T-helper 22 cell (primary cell): ENCODE measurements at places on chromosomes 2 and 18.

- DNase-seq: no peak
Observed at GRCh38 chr2:201965550-201965949, 68.1 kb upstream of the FZD7 start.

GRCh38 chr2:141199711-141200110 is 931.1 kb downstream of the LRP1B start:
- DNase-seq: no peak

GRCh38 chr18:59661891-59662701 is 35.1 kb downstream of the CCBE1 start:
- no peak for DNase-seq

DNA sequence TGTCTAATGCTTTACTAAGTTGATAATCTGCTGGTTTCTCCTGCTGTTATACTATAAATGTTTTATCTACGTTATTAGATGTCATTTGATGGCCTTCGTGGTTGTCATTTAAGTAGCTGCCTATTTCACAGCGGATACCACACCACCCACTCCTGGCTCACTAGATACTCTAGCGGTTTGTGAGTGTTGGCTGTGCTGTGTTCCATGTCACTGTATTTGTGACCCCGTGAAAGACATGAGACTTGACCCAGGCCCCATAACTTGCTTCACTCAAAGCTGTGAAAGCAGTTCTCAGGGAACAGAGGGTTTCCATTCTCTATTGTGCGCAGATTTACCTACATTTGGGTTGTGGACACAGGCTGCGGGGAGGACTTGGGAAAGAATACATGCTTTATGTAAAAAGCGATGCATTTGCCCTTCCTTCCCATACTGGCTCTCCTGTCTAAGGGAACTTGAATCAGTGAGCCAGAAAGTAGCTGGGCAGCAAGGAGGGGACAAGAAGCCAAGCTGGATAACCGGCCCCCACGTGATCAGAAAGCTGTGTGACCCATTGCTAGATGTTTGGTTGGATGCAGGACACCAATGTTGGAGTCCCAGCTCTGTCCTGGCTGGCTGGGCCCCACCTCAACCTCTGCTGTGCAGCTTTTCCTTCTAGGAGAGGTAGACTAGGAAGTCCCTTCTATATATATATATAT is 52.2 kb downstream of the PLB1 start:
- DNase-seq: no peak

DNA sequence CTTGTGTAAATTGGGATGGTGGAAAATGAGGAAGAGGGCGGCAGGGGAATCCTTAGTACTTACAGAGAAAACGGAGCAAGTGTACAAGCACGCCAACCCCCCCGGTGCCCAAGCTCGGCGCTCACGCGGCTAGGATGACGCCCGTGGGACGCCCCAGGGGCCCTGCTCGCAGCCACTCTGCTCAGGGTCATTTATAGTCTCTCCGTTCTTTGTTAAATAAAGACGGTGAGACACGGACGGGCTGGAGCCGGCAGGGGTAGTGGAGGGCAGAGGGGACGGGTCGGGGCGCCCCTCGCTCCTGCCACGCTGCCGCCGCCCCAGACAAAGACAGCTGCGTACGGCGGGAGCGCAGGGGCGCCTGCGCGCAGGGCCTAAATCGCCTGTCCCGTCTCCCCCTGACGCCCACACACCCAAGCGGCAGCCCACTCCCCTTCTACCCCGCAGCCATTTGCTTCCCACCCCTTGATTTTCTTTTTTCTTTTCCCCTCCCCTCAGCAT is 37.8 kb downstream of the PCBP1 start:
- DNase-seq: peak; percentile 55

DNA sequence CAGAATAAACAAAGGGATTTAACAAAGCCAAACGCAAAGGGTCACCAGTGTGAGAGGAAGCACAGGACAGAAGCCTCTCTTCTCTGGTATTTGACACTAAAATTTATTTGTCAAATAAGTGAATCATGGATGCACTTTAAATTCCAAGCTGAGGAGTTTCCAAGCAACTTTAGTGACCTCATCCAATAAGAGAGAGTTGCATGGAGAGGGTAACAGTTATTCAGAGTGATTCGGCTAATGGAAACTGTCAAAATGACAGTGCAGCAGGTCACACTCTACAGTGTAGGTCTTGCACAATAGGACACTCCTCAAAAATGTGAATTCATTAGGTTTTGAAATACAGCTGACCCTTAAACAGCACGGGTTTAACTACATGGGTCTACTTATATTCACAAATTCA is 103.9 kb upstream of the ACVR1C start:
- DNase-seq: no peak

- no peak for DNase-seq
Observed at GRCh38 chr2:27903649-27904404, 13.3 kb downstream of the BABAM2 start.

- no peak for DNase-seq
Observed at GRCh38 chr2:85174943-85175342, 41.8 kb downstream of the TCF7L1 start.

DNA sequence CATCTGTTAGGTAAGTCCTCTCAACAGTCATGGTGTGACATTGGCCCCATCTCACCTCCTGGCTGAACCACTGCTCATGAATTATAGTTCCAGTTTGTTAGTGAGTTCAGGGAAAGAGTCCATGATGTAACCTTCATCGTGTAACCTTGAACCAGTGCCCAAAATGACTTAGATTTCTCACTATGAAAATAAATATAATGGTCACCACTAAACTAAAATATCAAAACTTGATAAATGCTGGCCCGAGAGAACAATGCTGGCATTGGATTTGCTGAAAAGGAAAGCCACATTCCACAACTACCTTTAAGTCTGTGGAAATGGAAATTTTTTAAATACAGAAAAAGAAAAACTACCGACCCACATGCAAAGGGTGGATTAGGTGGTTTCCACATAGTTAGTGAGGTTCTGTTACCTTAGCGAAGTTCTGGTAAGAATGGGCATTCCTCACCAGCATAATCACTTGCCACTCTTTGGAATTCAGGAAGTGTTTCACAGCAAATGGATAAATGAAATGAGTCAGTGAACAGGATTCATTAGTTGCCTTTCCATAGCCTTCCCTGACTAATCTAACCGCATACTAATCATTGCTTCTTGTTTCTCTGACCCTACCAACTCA is 133.9 kb upstream of the CTAGE1 start:
- no peak for DNase-seq

DNA sequence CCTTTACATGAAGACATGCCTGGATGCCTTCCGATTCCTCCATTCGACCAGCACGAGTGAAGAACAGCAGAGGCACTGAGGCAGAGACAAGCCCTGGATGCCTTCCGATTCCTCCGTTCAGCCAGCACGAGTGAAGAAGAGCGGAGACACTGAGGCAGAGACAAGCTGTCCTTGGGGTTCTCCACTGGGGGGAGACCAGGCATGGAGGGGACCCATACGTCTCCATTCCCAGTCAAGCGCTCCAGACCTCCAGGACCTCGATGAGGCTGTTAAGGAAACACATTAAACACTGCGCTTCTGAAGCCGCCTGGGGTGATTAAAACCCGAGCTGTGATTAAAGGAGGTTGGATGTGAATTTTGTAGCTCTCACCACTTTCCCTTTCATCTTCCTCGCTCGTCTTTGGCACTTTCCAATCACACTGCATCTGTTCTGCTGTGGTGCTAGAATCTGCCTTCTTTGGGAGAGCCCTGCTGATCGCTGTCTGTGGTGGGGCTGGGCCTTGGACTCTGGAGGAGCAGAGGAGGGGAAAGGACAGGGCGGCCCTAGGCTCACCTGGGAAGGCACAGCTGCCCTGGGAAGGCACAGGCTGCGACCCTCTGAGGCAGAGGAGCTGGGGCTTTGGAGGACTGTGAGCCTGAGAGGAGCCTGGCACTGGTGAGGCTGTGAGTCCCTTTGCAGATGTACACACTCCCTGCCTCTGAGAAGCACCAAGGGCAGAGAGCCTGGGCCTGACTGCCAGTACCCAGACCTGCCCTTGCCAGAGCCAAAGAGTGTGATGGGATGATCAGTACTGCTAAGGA is 463.1 kb upstream of the HS6ST1 start:
- DNase-seq: no peak

DNA sequence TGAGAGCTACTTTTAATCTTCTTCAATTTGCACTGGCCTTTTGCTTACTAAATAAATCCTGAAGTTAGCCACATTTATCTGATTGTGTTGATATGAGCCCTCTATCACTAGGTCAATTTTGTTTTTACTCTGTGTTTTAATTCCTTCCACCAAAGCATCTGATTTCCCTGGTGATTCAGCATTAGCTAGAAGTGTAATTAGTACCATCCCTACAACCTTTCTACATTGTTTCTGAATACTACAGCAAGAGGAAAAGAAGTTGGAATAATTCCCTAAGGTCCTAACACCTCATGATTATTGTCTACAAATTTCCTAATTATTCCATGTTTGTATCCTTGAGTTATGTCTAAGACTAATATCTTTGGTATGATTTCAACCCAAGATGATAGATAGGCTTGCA is 1093.6 kb downstream of the SUCLG1 start:
- no peak for DNase-seq

DNA sequence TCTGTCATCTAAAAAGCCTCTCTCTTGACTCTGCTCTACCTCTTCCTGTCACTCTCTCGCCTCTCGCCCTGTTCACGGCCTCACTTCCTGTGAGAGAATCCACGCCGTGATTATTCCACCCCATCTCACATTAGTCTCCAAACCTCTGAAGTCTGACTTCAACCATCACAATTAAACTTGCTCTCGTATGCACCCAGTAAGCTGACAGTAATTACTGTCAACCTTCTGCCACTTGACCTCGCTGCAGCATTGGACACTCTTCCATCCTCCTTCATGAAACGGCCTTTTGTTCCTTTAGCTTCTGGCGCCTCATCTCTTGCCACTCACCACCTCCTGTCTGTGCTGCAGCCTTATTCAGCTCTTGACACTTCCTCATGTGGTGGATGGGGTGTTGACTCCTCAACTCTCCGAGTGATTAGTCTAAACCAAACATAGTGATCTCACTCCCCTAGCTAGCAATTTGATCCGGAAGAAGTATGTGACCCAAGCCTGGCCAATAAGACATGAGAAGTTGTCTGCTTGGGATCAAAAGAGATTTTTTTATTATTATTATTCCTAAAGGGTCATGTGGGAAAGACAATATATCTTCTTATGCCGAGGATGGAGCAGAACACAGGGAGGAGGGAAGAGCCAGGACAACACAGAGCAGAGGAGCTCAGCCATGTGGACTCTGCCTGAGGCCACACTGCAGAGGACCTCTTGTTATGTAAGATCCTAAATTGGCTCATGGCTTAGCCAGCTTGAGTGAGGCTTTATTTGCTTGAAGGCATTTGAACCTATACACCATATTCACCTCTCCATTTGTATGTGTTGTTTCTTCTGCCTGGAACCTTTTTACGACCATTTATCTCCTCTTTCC is 38.4 kb upstream of the MYO1B start:
- DNase-seq: no peak

DNA sequence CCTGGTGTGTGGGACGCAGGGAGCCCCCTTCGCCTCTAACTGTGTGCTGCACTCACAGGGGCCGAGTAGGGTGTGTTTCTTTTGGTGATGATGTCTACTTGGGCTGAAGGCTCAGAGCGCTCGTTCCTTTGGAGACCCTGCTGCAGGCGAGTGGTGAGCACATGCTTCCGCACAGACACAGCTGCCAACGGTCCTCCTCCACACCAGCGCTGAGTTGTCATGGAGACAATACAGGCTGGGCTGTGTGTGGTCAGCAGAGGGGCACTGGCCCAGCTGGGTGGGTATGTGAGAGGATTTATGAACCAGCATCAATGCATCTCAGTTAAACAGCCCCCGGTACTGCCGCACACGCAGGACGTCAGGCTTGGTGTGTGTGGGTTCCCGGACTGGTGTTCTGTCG is 143.5 kb downstream of the SH3RF3 start:
- no peak for DNase-seq

GRCh38 chr2:172226244-172227061 is 123.8 kb upstream of the DLX2 start:
- DNase-seq: no peak

- no peak for DNase-seq
Observed at GRCh38 chr2:237012577-237013267, 73.0 kb upstream of the COPS8 start.

GRCh38 chr2:20574423-20574911 is 76.4 kb downstream of the HS1BP3 start:
- no peak for DNase-seq

DNA sequence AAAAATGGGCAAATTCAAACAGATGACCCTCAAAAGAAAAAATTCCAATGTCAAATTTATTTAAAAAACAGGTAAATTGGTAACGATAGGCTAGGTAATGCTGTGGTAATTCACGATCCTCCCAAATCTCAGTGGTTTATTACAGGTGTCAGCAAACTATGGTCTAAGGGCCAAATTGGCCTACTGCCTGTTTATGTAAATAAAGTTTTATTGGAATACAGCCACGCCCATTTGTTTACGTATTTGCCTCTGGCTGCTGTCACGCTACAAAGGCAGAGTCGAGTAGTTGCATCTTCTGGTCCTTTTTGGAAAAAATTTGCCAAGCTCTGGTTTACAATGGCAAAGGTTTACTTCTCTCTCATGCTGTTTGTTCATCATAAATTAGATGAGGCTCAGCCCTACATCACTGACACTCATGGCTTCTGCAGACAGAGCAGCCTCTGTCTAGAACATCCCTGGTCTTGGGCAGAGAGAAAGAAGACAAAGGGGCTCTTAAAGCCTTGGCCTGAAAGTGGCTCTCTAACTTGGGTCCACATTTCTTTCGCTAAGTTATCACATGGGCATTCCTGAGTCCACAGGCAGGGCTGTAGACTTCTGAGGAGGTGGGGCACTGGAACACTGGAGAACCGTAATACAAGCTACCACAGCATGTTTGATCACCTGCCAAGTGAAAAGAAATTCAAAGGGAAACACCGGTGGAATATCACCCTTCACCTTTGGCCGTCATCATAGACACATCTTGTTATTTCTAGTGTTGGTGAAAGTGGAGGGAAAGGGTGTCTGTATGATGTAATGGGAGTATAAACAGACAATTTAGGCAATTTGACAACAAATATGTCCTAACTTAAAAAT is 34.8 kb downstream of the SP110 start:
- DNase-seq: no peak

- DNase-seq: no peak
Observed at GRCh38 chr18:10297086-10297485, 157.3 kb upstream of the APCDD1 start.

DNA sequence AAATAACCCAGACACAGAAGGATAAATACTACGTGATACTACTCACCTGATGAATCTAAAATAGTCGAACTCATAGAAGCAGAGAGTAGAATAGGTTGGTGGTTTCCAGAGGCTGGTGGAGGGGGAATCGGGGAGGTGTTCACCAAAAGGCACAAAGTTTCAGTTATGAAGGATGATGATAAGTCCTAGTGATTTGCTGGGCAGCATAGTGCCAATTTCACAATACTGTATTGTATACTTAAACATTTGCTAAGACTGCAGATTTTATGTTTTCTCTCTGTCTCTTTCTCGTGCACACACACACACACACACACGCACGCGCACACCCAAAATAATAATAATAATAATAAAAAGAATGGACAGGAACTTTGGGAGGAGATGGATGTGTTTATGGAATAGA is 220.3 kb upstream of the EPAS1 start:
- DNase-seq: no peak

DNA sequence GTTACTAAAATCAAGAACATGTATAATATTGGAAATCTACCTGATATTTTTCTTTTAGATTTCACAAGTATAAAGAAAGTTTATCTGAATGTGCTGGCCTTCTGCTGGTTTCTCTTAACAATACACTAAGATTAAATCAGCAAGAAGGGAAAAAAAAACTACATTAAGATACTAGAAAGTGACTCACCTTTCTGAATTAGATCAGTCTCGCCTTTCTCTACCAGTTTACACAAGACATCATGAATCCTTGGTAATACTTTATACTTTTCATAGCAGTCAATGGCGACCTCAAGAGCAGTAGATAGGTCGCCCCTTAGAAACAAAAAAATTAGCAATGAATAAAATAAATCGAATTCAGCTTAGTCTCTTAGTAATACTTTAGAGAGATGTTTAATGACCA is 61.2 kb downstream of the LRPPRC start:
- no peak for DNase-seq
